ENCODE measurements at places on chromosomes 7 and 10. TPM values are rescaled to one million over a fixed set of nuclear protein-coding genes. Genes with fewer than 3 reads are reported as not detected.

- H3K4me1 ChIP-seq: no peaks in the 10 kb centered on the region
- H3K27me3 ChIP-seq: peaks cover 5% of the 10 kb centered on the region
- H3K27ac ChIP-seq: no peak overlapping the region
- no peak overlapping the region for H3K4me3 ChIP-seq
- DNase-seq: peak; percentile 47
Observed at GRCh38 chr10:43070121-43071085, 6.5 kb upstream of the RET start.

DNA sequence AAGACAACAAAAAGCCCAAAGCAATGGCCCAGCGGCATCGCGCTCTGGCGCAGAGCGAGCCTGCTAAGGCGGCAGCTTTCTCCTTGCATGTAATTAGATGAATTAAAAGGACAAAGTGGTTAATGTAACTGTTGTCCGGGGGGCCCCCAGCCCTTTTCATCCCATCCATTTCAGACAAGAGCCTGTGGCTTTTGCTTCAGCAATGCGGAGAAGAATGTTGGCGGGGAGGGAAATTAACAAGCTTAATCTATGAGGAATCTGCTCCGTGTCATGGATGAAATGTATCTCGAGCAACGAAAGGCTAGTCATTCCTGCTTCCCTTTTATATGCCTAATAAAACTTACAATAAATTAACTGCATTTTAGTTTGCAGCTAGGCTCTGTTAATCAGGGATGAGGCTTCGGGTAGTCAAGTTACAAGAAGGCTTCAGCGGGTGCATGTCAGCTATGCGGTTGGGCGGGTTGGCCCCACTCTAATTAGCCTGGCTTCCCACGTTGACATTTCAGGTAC is 203.3 kb downstream of the BUB3 start:
- no peaks in the 10 kb centered on the region for H3K36me3 ChIP-seq
- H3K27ac ChIP-seq: no peak overlapping the region

EMX2 gene
- polyA plus RNA-seq: not detected

GRCh38 chr10:69567920-69568319 is 5.3 kb downstream of the NEUROG3 start:
- no peak overlapping the region for H3K27ac ChIP-seq
- peaks cover 49% of the 10 kb centered on the region for H3K4me1 ChIP-seq
- peak; percentile 90 for DNase-seq

- no peak overlapping the region for H3K27ac ChIP-seq
- DNase-seq: peak; percentile 81
- H3K4me1 ChIP-seq: peaks cover 55% of the 10 kb centered on the region
- H3K27me3 ChIP-seq: peaks cover 96% of the 10 kb centered on the region
- H3K36me3 ChIP-seq: no peaks in the 10 kb centered on the region
Observed at GRCh38 chr10:117162093-117163060, 24.3 kb upstream of the VAX1 start.

DNA sequence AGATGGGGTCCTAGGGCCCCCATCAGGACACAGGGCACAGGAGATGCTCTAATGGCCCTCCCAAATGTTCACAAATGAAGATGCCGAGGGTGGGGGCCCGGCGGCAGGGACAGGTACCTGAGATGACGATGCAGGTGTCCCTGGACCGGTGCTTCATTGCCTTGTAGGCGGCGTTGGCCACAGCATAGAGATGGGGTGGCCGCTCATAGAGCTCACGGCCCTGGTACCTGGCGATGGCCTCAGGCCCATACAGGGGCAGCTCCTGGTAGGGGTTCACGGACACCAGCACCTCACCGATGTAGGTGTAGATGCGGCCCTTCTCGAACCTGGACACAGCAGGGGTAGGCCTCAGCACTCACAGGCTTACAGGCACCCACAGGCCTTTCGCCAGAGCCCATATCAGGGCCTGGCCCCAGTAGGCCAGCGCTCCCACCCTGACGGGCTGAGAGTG is 2.0 kb downstream of the MYO1G start:
- no peak overlapping the region for H3K4me3 ChIP-seq
- 0 out of 2 replicates have a peak, but pooled peaks cover 4% of the 10 kb centered on the region for H3K36me3 ChIP-seq
- no peaks in the 10 kb centered on the region for H3K4me1 ChIP-seq
- DNase-seq: no peak

- 0 out of 2 replicates have a peak overlapping the region, but pooled peaks have one; percentile 5 for H3K27ac ChIP-seq
- no peak overlapping the region for H3K4me3 ChIP-seq
- no peaks in the 10 kb centered on the region for H3K36me3 ChIP-seq
- H3K4me1 ChIP-seq: no peaks in the 10 kb centered on the region
Observed at GRCh38 chr10:60717852-60718251, 60.4 kb upstream of the CDK1 start.

- no peak overlapping the region for H3K4me3 ChIP-seq
- H3K27ac ChIP-seq: no peak overlapping the region
- H3K4me1 ChIP-seq: peaks cover 22% of the 10 kb centered on the region
- DNase-seq: peak; percentile 33
Observed at GRCh38 chr7:85191383-85191782, 4.5 kb upstream of the SEMA3D start.

- no peak overlapping the region for H3K4me3 ChIP-seq
- H3K27ac ChIP-seq: peak overlapping the region; percentile 60
- peaks cover 10% of the 10 kb centered on the region for H3K36me3 ChIP-seq
- no peak for DNase-seq
- H3K27me3 ChIP-seq: no peaks in the 10 kb centered on the region
- H3K4me1 ChIP-seq: peaks cover 68% of the 10 kb centered on the region
Observed at GRCh38 chr10:90817128-90817889, 40.5 kb downstream of the HTR7 start.

SFTPD gene
- polyA plus RNA-seq: 0.23 TPM

DNA sequence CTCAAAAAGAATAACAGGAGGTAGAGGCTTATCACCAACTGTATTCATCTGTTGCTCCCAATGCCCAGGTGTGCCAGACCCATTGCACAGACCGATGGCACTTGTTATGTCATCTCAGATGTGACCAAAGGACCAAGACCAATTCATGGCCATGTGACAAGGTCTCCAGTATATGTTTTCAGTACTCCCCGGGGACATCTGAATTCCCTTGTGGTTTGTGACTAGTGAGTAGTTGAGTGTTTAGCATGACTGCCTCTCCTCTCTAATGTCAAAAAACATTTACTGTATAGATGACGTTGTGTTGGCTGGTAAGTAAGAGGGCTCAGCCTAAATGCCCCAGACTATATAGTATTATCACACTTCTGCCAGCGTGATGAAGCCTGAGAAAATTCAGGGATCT is 202.1 kb upstream of the SMIM30 start:
- H3K27ac ChIP-seq: no peak overlapping the region
- DNase-seq: no peak
- H3K36me3 ChIP-seq: no peaks in the 10 kb centered on the region
- H3K4me1 ChIP-seq: no peaks in the 10 kb centered on the region
- no peak overlapping the region for H3K4me3 ChIP-seq

DNA sequence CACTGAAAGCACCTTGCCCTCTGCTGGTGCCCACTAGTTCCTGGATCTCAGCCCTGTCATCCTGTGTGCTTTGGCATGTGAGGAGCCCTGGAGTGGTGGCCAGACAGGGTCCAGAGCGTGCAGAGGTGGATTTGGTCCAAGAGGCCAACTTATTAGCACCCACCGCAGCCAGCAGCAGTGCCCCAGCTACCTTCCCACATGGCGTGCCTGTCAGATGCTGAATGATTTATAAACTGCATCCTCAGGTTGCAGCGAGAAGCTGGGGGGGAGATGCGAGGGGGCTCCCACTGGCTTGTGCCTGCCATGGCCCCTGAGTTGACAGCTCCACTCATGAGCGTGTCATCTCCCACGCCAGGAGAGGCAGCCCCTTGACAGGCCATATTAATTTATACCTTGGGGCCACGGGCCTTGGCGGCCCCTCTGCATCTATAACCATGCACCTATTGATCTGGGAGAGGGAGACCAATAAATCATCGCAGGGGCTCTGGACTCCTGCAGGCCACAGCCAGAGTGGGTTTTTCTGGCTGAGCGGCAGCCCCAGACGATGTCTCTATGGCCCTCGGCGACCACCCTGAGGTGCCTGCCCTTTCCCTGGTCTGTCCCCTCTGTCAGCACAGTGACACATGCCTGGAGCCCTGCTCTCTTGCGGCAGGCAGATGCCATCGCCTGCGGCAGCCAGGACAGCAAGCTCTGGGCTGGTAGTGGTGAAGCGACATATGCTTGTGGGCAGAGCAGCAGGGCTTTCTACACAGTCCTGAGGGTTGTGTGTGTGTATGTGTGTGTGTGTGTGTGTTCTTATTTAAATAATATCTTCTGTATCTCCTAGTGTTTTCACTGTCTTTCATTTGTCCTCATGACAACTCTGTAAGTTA is 120.8 kb downstream of the CDH23 start:
- H3K36me3 ChIP-seq: no peaks in the 10 kb centered on the region
- H3K4me3 ChIP-seq: no peak overlapping the region
- H3K27ac ChIP-seq: no peak overlapping the region
- H3K27me3 ChIP-seq: no peaks in the 10 kb centered on the region
- peaks cover 5% of the 10 kb centered on the region for H3K4me1 ChIP-seq
- no peak for DNase-seq

- no peaks in the 10 kb centered on the region for H3K27me3 ChIP-seq
- no peaks in the 10 kb centered on the region for H3K36me3 ChIP-seq
- no peak overlapping the region for H3K4me3 ChIP-seq
- DNase-seq: no peak
Observed at GRCh38 chr10:62112300-62112699, 156.3 kb downstream of the RTKN2 start.

- H3K4me1 ChIP-seq: no peaks in the 10 kb centered on the region
- no peak overlapping the region for H3K4me3 ChIP-seq
- H3K27me3 ChIP-seq: no peaks in the 10 kb centered on the region
- no peak overlapping the region for H3K27ac ChIP-seq
Observed at GRCh38 chr7:104509874-104510273, 181.5 kb downstream of the LHFPL3 start.

- no peaks in the 10 kb centered on the region for H3K27me3 ChIP-seq
- DNase-seq: no peak
- H3K4me1 ChIP-seq: no peaks in the 10 kb centered on the region
- no peak overlapping the region for H3K27ac ChIP-seq
Observed at GRCh38 chr7:1814089-1814811, 144.2 kb downstream of the ELFN1 start.

- DNase-seq: no peak
- H3K27me3 ChIP-seq: no peaks in the 10 kb centered on the region
- H3K27ac ChIP-seq: no peak overlapping the region
- H3K4me3 ChIP-seq: no peak overlapping the region
Observed at GRCh38 chr7:36905841-36906240, 181.5 kb upstream of the AOAH start.

LYZL2 gene
- polyA plus RNA-seq: not detected

DNA sequence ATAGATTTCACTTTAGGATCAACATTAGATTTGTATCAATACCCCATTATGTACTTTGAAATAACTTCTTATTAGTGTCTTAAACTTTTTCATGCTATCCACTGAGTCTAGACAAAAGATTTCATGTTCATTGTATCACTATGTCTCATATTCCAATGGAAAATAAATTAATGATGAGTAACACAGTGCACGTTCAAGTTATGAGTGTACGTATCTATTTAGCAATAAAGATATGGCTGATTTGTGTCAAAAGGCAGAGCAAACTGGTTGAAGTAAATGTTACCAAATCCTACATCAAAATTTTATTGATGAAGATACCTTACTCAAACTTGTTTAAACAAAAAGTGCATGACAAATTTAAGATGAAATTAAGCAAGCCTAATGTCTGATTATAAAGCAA is 102.4 kb downstream of the SEMA3E start:
- H3K36me3 ChIP-seq: no peaks in the 10 kb centered on the region
- no peak for DNase-seq
- no peaks in the 10 kb centered on the region for H3K4me1 ChIP-seq
- H3K27ac ChIP-seq: no peak overlapping the region

DNA sequence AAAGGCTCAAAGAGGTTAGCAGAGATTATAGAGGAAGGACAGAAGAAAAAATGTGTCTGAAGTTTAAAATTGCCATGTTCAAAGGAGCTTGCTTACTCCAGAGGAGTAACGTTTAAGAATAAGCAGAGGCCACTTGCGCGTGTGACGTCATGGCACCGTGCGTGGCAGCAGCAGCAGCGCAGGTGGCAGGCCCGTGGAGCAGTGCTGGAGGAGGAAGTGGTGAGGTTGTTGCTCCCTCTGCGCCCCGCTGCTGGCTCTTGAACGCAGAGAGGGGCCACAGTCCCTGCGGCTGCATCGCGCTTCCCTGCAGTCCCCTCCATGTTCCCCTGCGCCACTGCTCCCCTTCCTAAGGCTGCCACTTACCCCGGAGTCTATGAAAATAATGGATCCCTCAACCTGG is 37.5 kb downstream of the GDI2 start:
- peaks cover 29% of the 10 kb centered on the region for H3K36me3 ChIP-seq
- no peak overlapping the region for H3K4me3 ChIP-seq
- H3K4me1 ChIP-seq: peaks cover 3% of the 10 kb centered on the region

- H3K27ac ChIP-seq: no peak overlapping the region
- no peaks in the 10 kb centered on the region for H3K4me1 ChIP-seq
- peak; percentile 13 for DNase-seq
Observed at GRCh38 chr7:113796557-113796956, 122.3 kb downstream of the PPP1R3A start.

GRCh38 chr7:99210265-99210970 is 2.5 kb upstream of the KPNA7 start:
- H3K27ac ChIP-seq: no peak overlapping the region
- no peaks in the 10 kb centered on the region for H3K27me3 ChIP-seq
- H3K36me3 ChIP-seq: no peaks in the 10 kb centered on the region
- H3K4me3 ChIP-seq: no peak overlapping the region

DNA sequence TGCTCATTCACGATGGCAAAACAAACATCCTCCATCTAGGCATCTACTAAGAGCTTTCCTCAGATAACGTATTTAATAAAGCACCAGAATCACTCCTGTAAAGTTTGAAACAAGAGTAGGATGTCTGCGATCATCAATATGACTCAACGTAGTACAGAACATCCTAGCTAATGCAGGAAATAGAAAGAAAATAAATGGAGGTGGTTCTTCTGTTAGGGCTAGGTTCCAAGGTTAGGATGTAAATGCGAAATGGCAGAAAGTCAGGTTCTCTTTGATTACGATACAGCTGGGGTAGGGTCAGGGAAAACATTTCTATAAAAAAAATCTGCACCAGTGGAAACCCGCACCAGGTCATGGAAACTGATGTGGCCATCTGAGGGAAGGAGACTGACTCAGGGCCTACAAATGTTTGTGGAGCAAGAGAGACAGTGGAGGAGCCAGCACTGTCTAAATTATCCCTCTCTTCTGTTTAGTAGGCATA is 29.1 kb downstream of the CCDC6 start:
- no peak for DNase-seq
- no peak overlapping the region for H3K27ac ChIP-seq
- no peaks in the 10 kb centered on the region for H3K27me3 ChIP-seq

DNA sequence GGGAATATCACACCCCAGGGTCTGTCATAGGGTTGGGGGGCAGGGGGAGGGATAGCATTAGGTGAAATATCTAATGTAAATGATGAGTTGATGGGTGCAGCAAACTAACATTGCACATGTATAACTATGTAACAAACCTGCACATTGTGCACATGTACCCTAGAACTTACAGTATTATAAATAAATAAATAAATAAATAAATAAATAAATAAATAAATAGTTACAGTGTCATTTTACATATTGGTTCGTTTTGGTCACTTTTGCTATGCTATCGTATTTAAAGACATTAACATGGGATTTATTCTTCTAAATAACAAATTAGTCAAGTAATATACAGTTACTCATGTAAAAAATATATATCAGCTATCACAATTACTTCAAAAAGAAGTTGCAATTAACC is 228.7 kb downstream of the HECW1 start:
- H3K4me1 ChIP-seq: no peaks in the 10 kb centered on the region
- DNase-seq: no peak
- no peaks in the 10 kb centered on the region for H3K27me3 ChIP-seq
- no peak overlapping the region for H3K27ac ChIP-seq
- no peaks in the 10 kb centered on the region for H3K36me3 ChIP-seq
